ENCODE measurements at places on chromosomes 1 and 21.

DNA sequence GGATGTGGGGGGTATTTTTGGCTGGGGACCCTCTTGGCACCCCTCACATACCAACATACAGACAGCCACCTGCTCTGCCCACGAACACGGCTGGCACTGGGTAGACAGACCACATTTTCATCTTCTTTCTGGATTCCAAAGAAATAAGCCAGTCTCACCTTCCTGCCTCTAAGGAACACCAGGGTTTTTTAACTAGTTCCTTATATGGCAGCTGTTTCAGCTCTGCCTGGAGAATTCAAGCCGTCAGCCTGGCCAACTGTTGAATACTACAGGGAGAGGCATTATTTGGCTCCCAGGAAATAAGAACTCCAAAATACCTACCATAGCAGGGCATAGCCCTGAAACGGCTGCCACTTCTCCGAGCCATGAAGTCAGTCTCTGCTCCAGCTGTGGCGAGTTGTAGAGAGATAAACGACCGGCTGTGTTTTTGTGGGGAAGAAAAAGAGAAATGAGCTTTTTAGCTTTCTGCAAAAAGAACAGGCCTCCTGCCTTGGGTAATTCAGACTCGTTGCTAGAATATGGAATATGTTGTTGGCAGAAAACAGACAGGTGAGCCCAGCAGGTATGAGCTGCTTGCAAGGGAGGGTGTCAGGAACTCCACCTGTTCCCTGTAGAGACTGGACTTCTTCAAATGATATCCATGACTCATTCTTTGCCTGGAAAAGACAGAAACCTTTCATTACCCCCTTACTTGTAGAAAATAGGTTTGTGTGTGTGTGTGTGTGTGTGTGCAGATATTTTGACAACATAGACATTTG lies 51.8 kb downstream of the MT1HL1 start:
- DNase-seq = no peak

DNA sequence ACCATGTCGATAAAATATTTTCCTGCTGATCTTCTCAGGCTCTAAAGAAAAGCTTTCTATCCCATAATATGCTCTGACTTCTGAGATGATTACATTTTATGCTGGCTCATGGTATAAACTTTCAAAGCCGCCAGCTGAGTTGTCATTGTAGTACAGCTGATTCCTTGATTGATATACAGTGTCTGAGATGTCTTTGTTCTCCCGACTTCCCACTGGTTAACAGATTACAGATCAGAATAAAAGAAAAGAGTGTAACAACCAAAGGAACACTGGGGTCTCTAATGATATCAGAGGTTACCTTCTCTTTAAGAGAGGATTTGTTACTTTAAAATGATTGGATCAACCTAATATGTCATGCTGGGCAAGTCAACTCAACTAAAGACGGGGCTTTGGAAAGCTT lies 485.4 kb upstream of the LRRC7 start:
- DNase-seq = no peak

DNA sequence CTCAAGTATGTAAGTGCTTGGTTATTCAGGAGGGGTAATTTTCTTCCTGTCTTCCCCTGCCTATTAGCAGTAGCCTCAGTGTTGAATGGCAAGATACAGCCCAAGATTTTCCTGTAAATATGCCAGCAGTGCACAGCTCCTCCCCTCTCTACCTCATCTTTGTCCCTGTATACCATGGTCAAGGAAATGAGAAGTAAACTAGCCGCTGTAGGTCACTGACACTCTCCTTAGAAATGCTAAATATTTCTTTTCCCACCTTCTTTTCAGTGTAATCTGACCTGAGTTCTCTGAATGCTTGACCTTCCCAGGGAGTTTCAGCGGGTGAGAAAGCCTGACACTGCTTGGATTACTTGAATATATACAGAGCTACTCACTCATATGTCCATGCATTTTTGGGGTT lies 84.1 kb upstream of the ZNF326 start:
- DNase-seq = no peak

DNA sequence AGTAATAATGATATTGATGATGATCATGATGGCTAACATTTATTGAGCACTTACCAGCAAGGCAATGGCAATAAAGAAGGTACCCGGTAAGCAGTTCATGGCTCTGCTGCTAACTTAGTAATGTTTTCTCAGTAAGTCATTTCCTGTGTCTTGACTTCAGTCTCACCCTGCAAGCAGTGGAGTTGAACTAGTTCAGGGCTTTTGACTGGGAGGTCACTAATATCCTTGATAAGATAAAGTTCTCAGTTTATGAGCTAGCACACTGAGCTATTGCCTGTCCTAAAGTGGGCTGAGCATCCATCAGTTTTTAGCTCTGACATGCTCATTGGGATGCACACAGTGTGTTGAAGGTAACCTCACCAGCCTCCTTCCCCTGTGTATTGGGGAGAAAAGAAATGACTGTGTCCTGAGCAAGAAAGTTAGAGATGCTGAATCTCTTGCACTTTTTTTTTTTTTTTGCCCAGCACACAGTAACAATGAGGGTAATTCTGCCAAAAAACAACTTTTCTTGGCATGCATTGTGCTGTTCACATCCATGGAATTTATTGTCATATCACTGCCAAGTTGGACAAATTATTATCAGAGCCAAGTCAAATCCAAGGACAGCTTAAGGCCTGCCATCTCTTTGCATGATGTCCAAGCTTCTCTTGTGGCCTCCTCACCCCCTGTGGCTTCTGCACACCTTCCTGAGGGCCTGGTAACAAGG lies 55.5 kb upstream of the GADD45A start:
- no peak for DNase-seq

- no peak for DNase-seq
These were observed 855.9 kb downstream of the LTN1 start for GRCh38 chr21:28136656-28137255.

DNA sequence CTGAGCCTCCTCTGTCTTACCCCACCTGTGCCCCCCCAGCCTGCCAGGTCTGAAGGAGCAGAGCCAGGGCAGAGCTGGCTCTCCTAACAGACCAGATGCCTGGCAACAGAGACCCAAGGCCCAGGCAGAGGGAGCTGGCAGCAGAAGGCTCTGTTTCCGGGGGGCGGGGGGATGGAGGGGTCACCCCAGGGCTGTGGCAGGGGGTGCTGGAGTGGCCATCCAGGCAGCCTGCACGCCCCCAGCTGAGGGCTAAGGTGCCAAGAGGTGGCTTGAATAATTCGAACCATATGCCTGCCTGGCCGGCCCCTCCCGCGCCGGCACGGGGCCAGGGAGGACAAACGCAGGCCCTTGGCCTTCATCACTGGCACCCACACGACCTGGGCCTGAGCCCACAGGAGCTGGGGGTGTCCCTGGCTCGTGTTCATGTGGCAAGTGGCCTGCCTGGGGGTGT lies 16.0 kb upstream of the PLEKHG5 start:
- DNase-seq = no peak

DNA sequence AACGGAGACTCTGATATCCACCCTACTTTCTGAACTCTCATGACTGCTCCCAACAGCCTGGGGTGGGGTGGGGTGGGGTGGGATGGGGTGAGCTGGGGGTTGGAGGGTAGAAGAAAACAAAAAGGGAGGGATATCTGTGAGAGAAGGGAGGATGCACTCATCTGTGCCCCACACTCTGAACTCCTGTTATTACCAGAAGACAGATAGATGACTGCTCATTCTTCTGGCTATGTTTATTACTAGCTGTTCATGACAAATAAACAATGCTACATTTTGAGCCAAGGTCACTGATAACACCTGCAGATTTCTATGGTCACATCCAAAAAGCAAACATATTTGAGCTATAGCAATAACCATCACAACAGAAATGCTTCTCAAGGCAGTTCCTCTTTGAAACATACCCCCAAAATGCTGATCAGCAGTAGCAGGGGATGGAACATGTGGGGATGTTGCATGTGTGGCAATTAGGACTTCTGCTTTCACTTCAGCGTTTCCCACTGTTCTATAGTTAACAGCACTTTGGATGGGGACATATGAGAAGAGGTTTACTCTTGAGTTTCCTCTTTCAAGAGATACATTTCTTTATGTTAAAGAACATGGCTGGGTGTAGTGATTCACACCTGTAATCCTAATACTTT lies 43.3 kb downstream of the GPR3 start:
- DNase-seq = no peak

GRCh38 chr1:186849826-186850225 lies 21.1 kb downstream of the PLA2G4A start:
- DNase-seq = no peak

GRCh38 chr1:30272277-30273020 lies 450.9 kb downstream of the MATN1 start:
- DNase-seq = no peak

DNA sequence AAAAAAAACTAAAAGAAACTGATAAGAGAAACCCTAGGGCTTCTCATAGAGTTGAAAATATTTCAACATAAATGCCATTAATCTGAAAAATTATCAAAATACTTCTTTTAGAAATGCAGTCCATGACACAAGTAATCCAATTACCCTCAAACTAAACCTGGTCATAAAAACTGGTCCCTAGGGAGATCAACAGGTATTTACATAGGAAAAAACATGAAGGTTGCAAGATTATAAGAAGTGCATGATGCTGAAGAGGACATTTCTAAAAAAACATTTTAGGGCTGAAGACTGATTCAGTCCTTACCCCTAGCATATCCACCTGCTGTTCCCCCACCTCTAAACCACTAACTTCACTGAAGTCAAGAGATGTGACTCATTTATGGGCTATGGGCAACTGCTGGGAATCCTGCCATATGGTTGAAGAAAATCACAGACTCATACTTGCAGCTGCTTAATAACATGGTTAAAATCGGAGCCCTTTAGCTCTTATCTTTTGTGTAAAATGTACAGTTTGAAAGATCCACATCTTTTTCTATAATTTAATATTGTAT lies 131.0 kb upstream of the RUNX1 start:
- DNase-seq = no peak

DNA sequence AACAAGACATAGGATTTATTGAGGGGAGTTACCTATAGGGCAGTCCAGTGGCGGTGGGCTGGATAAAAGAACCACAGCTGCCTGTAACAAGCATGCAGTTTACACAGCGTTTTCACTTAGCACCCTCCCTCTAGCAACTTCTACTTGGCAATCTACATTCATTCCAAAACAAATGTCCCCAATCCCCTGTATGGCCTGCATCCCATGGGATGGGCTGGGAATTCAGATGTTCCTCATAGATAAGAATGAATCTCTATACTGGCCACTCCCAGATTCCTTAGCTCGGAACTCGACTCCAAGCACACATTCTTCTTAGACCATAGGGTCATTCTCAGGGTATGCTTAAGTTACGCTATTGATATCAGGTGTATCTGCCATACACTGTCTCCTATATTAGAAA lies 33.3 kb downstream of the PCP4 start:
- no peak for DNase-seq

DNA sequence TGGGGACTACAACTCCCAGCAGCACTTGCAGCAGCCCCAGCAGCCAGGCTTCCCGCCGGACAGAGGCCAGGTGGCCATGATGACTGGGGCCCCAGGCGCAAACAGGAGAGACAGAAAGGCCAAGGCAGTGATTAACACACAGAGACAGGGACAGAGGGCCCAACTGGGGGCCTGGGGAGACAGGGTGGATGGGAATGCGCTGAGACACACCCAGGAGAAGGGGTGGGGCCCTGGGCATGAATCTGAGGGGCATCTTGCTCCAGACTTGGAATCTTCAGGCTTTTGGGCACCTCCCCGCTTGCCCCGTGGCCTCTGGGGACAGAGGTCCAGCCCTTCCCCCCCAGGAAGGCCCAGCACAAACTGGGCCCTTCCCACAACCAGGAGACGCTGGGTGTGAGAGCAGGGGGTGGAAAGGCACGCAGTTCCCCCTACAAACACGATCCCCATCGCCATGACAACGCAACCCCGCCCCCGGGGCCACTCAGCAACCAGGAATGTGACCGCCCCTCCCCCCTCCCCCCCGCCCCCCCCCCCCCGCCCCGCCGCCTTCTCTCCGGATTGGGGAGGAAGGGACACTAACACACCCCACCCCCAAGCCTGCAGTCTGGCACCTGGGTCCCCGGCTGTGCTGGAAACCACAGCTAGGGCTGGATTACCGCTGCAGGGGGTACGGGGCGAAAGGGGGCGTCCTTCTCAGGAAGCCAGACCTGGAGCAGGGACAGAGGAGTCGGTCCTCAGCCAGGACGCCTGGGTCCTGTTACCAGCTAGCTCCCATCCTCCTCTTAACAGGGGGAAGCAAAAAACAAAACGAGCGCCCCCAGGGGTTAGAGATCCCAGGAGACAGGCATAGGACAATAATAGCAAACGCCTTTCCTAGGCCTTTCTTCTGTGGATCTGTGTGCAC lies 4.5 kb downstream of the HDGF start:
- DNase-seq = peak; percentile 65

GRCh38 chr1:8166406-8166805 lies 140.3 kb upstream of the ERRFI1 start:
- no peak for DNase-seq

DNA sequence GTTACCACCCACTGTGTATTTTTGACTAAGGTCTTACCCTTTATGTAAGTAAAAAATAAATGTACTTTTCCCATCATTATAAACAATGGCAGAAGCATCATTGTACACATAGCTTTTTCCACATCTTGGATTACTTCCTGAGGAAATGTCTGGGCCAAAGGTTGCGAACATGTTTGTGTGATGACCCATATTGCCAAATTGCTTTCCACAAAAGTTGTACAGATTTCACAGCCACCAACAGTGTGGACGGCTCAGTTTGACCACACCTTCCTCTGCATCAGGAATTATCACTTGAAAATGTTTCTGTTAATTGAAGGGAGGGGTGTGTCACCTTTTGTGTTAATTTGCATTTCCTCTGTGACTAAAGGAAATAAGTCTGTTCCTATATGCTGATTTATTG lies 25.7 kb downstream of the AKNAD1 start:
- DNase-seq = no peak

DNA sequence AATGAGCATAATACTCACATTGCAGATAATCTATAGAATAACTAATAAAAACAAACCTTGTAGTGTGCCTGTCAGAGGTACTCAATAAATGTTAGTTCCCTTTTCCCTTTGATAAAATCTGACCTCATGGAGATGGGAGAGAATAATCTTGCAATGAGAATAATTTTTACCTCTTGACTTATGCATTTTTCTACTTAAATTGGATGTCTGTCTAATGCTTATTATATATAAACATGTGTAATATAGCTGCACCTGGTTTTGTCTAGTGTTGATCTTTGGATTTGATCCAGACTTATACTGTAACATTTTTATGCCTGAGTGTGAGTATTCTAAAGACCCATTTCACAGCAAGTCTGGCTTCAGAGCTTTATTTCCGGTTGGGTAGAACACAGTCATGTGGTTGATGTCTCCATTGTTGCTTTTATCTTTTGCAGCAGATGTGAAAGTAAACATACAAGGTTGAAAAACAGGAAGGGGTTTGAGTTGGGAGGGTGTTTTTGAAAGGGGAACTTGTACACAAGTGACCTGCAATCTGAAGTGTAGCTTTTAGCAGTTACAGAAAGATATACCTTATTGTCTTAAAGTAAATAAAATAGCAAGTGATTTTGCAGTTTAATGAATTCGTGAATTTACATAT lies 12.4 kb downstream of the EPB41 start:
- peak; percentile 12 for DNase-seq
